ENCODE measurements at places on chromosomes 5 and 9. TPM values are rescaled to one million over a fixed set of nuclear protein-coding genes. Genes with fewer than 3 reads are reported as not detected.

Gene C9orf72
- total RNA-seq, result 15.2 TPM

Gene ZFP37
- 5.5 TPM for total RNA-seq

Gene SHISAL2B
- 0.98 TPM for total RNA-seq

Gene TLR4
- 13.3 TPM for total RNA-seq

Gene FSTL4
- total RNA-seq, result 1.3 TPM

Gene WNT8A
- not detected for total RNA-seq

GRCh38 chr9:125996791-125997190, 249.6 kb downstream of the PBX3 start:
- no peak for DNase-seq

- peak; percentile 80 for DNase-seq
These were observed 16.2 kb upstream of the NDUFB6 start for GRCh38 chr9:32589083-32589723.
